Cortex of kidney (tissue), 1 donor: ENCODE measurements at places on chromosomes 1 and 21.

GRCh38 chr1:28162151-28162550, 14.3 kb downstream of the PTAFR start:
- no peak for DNase-seq

GRCh38 chr1:115832651-115833050, 8.3 kb downstream of the NHLH2 start:
- no peak for DNase-seq

GRCh38 chr1:115307661-115308060, 30.4 kb downstream of the NGF start:
- DNase-seq, result no peak

- DNase-seq, result no peak
Observed at GRCh38 chr1:158140764-158141192, 39.9 kb upstream of the CD1D start.

- DNase-seq, result no peak
Observed at GRCh38 chr1:208118841-208119606, 125.2 kb downstream of the PLXNA2 start.
